ENCODE measurements at places on chromosomes 2 and 18. TPM values are rescaled to one million over a fixed set of nuclear protein-coding genes. Genes with fewer than 3 reads are reported as not detected.

The HOXD12 gene
- not detected for total RNA-seq

The CD8A gene
- not detected for total RNA-seq

The CPLX4 gene
- not detected for total RNA-seq

The PFN4 gene
- 1.5 TPM for total RNA-seq

The NAT8 gene
- total RNA-seq = not detected

The LAMA3 gene
- 13.2 TPM for total RNA-seq

The SCN3A gene
- 0.33 TPM for total RNA-seq

The KRCC1 gene
- total RNA-seq = 36.7 TPM

The EXOC6B gene
- total RNA-seq = 25.9 TPM

The LINC00305 gene
- not detected for total RNA-seq

The INO80D gene
- 5.1 TPM for total RNA-seq

The DHX57 gene
- 23.5 TPM for total RNA-seq

The MROH2A gene
- not detected for total RNA-seq

The MEIS1 gene
- 119 TPM for total RNA-seq

The GPAT2 gene
- total RNA-seq = 3.9 TPM

The CABLES1 gene
- 15.7 TPM for total RNA-seq

The TEX44 gene
- not detected for total RNA-seq

The ADGRF3 gene
- not detected for total RNA-seq

The CNDP1 gene
- total RNA-seq = not detected

The COLEC12 gene
- 60.6 TPM for total RNA-seq

The SNTG2 gene
- not detected for total RNA-seq

The NCKAP1 gene
- total RNA-seq = 106 TPM

The DAPL1 gene
- not detected for total RNA-seq

The DPYSL5 gene
- total RNA-seq = not detected

The LOXL3 gene
- total RNA-seq = 12.6 TPM

The TNS1 gene
- total RNA-seq = 44.4 TPM

The RAB27B gene
- 0.77 TPM for total RNA-seq

The TNP1 gene
- not detected for total RNA-seq

The IL1RL1 gene
- total RNA-seq = 0.50 TPM

The TFCP2L1 gene
- not detected for total RNA-seq

The IL37 gene
- total RNA-seq = not detected

The POTEE gene
- not detected for total RNA-seq

The BUB1 gene
- total RNA-seq = 3.9 TPM

The MC4R gene
- total RNA-seq = not detected

The MFSD6 gene
- total RNA-seq = 31.4 TPM

The KYNU gene
- total RNA-seq = 1.5 TPM

The PLCD4 gene
- total RNA-seq = 10.7 TPM
